IPS DF 6.9 (cell line): ENCODE measurements at places on chromosomes 7 and 10.

GRCh38 chr7:110001254-110001938 lies 1089.5 kb upstream of the LRRN3 start:
- no peak for DNase-seq

- DNase-seq: no peak
Measured at GRCh38 chr7:74029089-74029785, 1.3 kb downstream of the ELN start.

GRCh38 chr7:137996386-137996851 lies 5.5 kb downstream of the CREB3L2 start:
- DNase-seq: no peak

- DNase-seq: no peak
Measured at GRCh38 chr10:131181456-131181855, 130.1 kb downstream of the TCERG1L start.

GRCh38 chr10:10644676-10645385 lies 372.8 kb upstream of the CELF2 start:
- DNase-seq: no peak
